ENCODE measurements at places on chromosomes 11 and 22.

- DNase-seq, result no peak
Observed at GRCh38 chr11:102436561-102436960, 16.0 kb downstream of the TMEM123 start.

GRCh38 chr11:71338801-71339395, 86.5 kb upstream of the SHANK2 start:
- DNase-seq, result no peak

GRCh38 chr11:134751766-134752165, 339.7 kb upstream of the B3GAT1 start:
- no peak for DNase-seq

DNA sequence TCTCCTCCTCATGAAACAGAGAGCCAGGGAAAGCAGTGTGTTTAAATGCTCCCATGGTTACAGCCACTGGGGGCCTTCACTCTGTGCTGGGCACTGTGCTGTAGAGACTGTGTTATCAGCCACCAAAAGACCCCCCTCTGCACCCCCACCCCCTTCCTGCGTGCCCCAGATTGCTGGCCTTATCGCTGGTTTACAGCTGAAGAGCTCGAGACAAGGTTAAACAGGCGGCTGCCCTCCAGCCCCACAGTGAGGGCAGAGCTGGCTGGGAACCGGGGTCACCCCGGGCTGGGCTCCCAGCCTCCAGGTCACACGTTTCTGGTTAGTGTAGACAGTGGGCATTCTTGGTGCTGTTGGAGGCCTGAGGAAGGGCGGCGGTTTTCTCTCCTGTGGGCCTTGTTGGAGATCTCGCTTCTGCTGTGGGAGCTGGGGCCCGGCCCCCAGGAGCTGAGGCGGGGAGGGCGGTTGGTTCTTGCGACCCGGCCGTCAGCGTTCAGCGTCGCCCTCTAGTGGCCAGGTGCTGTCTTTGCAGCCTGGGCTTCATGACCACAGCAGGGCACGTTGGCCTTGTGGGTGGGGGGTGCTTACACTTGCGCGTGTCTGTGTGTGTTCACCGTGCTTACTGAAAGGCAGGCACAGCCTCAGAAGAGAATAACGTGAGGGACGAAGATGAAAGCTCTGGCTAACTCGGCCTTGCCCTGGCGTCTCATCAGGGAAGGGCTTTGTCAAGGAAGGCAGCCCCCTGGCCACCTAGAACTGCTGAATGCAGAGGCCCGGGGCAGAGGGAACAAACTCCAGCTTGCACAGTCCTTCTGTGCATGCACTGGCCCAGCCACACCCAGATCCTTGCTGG, 40.8 kb downstream of the TBC1D22A start:
- peak; percentile 70 for DNase-seq

DNA sequence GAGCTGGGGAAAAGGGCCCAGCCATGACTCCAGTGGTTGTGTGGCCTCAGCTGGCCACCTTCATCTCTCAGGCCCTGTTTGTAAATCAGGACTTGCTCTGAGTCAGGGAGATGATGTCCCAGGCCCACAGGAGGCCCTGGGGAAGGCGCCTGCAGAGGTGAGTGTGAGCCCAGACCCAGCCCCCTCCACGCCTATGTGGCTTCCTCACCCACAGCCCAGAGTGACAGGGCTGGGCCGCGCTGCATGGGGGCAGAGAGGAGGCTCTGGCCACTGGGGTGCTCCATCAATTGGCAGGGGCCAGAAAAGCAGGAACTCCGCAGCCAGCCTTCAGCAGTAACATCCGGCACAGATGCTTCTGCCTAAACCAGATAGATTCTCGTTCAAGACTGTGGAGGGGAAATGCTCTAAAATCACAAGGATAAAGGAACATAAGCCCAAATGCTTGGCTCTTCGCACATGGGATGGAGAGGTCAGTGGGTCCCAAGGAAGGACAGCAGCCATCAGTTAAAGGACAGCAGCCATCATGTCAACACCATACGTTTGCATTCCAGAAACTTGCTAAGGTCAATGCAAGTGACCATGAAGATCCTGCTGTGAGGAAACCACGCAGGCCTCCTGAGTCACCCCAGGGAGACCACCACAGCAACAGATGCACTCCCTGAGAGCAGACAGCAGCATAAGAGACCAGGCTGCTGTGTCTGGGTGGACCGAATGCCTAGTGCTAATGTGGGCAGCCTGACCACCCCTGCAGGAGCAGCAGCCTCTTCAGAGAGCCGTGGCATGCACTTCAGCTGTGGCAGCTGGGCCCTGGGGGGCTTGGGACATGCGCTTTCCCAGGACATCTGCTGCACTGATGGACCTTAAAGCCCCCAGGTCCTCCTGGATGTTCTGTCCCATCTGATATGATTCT, 28.3 kb downstream of the OSBPL5 start:
- DNase-seq, result no peak

DNA sequence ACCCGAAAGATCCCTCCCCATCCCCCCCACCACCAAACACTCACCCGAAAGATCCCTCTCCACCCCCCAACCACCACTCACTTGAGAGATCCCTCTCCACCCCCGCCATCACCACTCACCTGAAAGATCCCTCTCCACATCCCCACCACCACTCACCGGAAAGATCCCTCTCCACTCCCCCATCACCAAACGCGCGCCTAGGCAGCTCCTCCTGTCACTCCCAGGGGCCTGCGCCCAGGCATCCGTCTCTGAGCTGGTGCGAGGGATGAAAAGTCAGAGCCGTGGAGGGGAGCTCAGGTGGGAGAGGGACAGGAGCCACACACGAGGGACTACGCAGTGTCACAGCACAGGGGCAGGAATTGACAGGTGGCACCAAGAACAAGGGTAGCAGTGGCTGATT, 11.5 kb downstream of the KIAA0930 start:
- DNase-seq, result no peak

DNA sequence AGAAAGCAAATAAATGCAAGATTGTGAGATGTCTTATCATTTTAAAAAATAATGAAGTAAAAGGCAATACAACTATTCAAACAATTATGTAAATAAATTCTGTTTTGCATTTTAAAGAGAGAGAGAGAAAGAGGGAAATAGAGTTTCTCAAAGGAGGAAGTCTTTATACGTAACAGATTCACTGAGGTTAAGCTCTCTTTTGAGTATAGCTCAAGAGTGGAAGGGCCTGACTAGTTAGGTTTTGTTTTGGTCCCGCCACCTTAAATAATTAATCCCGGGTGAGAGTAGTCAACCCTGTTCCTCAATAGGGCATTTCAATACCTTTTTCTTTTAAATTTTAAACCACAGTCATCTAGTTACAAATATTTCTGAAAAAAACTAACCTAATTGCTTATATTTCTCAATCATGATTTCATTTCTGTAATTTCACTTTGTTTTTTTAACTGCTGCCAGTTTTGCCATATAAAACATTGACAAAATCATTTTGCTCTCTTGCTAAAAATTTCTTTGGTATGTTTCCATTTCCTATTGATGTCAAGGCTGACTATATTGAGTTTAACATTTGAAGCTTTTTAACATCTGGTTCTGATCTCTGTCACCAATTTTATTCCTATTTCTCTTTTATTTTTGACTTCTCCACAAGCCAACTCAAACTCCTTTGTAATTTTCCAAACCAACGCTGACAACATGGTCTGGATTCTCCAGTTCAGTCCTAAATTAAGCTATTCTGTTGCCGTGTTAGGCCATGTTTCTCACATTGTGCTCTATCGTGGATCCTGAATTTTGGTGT, 10.3 kb downstream of the OR10D3 start:
- DNase-seq, result no peak

GRCh38 chr11:3817181-3817800, 8.9 kb downstream of the PGAP2 start:
- DNase-seq, result no peak

GRCh38 chr11:116869610-116870009, 32.2 kb upstream of the APOA1 start:
- DNase-seq, result no peak

Data from activated naive CD8-positive, alpha-beta T cell treated with anti-CD3 and anti-CD28 coated beads for 36 hours (primary cell).